GM04504 (cell line): ENCODE measurements at places on chromosomes 3 and 15.

GRCh38 chr3:52891615-52892081, 5.7 kb downstream of the STIMATE start:
- peak; percentile 77 for DNase-seq

GRCh38 chr15:52783929-52784798, 6.0 kb downstream of the ONECUT1 start:
- no peak for DNase-seq

GRCh38 chr15:27545494-27546255, 553.4 kb downstream of the OCA2 start:
- no peak for DNase-seq

GRCh38 chr3:134613006-134613520, 37.8 kb downstream of the KY start:
- DNase-seq, result no peak

GRCh38 chr3:123694366-123695087, 109.7 kb upstream of the HACD2 start:
- DNase-seq, result no peak

DNA sequence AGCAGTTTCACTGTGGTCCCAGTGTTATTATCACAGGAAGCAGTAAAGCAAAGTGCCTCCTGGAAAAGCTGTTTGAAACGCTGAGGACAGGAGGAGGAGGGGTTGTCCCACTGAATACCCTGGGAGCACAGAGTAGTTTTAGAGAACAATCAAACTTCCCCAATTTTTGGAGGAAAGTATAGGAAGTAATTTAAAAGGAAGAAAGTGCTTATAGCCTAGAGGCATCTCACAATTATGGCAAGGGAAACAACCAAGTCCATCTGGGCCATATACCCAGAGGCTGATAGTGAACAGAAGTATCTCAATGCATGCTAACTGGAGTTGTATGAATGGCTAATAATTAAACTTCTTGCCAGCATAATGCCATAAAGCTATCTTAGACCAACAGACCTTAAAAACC, 137.2 kb upstream of the EPHA6 start:
- DNase-seq, result no peak

DNA sequence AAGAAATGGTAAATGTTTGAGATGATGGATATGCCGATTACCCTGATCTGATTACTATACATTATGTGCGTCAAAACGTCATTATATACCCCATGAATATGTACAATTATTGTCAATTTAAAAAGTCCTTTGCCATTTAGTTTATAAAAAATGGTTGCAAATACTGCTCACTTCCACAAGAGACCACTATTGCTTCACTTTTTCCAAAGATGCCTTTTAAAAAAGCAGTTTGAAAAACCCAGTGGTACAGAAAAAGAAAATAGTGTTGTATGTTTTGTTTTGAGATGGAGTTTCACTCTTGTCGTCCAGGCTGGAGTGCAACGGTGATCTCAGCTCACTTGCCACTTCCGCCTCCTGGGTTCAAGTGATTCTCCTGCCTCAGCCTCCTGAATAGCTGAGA, 39.3 kb downstream of the EDEM1 start:
- no peak for DNase-seq

DNA sequence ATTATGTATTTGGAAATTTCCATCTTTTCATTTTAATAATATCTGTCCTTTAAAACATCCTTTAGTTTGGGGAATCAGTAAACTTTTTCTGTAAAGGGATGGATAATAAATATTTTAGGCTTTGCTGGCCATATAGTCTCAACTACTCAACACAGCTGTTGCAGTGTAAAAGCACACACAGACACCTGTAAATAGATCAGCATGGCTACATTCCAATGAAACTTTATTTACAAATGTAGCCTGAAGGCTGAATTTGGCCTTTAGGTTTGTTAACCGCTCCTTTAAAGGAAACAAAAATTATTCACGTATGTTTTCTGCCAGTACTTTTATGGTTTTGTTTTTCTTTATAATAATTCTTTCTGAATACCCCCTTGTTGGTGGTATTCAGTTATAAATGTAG, 184.8 kb downstream of the ADAMTSL3 start:
- no peak for DNase-seq

DNA sequence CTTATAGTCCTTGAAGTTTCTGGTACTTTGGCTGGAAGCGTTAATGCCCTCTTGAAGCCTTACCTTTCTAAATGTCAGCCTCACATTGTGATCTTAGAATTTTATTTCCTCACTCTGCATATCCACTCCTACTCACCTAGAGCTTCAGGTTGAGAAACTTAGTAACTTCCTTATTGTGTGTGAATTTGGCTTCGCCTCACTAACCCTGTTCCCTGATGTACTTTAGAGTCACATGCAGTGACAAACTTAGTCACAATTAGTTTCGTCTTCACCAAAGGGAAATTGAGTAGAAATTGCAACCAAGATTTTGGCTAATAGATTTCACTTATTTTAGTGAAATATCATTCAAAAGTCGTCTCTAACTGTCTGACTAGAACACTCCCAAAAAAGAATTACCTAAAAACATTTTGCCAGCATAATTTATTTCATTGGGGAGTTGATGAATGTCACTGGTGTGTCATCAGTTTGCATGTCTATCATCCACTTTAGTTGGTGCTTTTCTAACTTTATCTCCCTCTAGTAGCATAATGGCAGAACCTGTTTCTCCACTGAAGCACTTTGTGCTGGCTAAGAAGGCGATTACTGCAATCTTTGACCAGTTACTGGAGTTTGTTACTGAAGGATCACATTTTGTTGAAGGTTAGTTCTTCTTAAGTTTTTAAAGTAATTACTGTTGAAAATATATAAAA, 960 bp downstream of the MFN1 start:
- no peak for DNase-seq

DNA sequence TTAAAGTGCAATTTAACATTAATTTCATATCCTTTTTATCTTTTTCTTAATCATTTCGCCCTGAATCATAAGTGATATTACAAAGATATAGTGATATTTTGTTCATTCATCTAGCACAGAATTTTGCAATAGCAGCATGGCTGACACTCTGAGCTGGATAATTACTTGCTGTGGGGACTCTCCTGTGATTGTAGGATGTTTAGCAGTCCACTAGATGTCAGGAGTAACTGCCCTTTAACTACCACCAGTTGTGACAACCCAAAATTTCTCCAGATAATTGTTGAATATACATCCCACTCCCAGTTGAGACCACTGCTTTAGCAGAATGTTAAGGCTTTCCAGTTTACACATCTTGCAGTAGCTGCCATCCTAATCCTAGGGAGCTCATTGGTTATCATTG, 196.8 kb upstream of the MBNL1 start:
- no peak for DNase-seq

DNA sequence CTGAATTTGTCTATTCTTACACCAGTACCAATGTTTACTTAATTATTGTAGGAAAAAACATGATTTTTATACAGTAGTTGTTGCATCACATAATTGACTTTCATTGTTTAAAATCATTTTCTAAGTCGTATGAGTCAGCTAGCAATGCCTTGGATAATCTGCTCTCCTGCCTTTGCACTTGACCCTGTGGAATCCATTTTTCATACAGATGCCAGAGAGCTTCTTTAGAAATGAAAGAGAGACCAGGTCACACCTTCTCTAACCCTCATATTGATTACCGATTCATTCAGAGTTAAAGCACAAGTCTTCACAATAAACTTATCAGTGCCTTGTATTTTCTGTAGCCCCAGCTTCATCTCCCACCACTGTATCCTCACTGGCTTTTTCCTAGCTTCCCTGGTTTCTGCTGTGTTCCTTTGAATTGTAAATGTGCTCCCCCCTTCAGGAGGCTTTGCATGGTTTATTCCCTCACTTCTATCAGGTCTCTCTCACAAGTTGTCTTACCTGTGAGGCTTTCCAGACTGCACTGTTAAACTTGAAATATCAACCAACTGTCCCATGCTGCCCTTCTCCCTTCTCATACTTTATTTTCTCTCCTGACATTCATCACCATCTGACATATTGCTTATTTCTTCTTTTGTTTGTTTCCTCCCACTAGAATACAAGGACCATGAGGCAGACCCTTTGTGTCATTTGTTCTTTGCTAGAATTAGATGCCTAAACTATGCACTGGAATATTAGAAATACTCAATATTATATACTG, 662.0 kb upstream of the GBE1 start:
- no peak for DNase-seq

GRCh38 chr3:46406788-46407611, at the start of the genes CCR5AS and CCRL2:
Gene CCR5AS, minus strand, starts transcription at chr3:46407066.
Gene CCRL2, plus strand, starts transcription at chr3:46407259. Its CDS starts 821 bp downstream, at chr3:46408080.
- peak; percentile 3 for DNase-seq

GRCh38 chr3:72496051-72496670, 352.1 kb downstream of the SHQ1 start:
- no peak for DNase-seq

DNA sequence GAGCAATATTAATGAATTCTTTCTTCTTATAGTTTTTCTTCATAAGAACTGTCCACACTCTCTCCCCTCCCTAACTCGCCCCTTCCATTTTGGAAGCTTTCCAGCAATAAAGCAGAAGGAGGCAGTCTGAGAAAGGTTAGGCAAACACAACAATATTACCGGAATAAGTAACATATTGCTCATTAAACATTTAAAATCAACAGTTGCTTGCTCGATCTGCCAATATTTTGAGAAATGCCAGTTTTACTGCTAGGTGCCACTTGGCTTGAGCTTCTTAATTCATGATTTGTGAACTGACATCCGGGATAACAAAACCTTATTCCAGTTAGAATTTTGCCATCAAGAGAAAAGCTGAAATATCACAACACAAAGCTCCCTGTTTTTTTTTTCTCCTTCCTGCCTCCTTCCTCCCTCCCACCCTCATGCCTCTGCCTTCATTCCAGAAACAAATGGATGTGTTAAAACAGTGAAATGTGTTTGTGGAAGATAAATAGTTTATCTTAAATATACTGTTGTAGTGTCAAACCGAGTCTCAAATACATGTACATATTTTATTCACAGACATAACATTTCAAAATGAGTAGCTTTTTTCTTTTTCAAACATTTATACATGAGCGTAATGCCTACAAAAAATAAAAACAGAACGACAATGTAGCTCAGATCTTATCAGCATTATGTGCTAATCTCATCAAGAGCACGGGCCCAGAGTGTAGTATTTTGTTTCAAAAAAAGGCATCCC, 253.7 kb downstream of the GAP43 start:
- no peak for DNase-seq

- DNase-seq, result no peak
Measured at GRCh38 chr3:112004669-112005068, 5.9 kb downstream of the TAGLN3 start.
